ENCODE measurements at places on chromosomes 16 and 17.

DNA sequence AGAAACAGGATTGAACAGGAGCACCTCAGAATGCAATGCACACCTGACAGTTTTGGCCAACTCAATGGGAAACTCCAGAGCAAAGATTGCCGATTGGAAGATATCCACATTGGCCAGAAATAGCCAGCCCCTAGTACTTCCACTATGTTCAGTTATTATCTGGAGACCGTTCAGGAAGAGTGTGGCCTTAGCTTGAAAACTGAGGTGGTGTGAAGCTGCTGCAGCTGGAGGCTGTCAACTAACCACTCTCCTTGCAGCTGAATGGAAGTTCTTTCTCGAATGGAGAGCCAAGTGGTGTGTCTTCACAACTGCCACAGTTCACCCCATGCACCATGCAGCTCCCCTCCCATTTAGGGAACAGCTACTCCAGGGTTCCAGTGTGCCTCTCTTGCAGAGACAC is 61.9 kb upstream of the DHX40 start:
- DNase-seq = no peak

DNA sequence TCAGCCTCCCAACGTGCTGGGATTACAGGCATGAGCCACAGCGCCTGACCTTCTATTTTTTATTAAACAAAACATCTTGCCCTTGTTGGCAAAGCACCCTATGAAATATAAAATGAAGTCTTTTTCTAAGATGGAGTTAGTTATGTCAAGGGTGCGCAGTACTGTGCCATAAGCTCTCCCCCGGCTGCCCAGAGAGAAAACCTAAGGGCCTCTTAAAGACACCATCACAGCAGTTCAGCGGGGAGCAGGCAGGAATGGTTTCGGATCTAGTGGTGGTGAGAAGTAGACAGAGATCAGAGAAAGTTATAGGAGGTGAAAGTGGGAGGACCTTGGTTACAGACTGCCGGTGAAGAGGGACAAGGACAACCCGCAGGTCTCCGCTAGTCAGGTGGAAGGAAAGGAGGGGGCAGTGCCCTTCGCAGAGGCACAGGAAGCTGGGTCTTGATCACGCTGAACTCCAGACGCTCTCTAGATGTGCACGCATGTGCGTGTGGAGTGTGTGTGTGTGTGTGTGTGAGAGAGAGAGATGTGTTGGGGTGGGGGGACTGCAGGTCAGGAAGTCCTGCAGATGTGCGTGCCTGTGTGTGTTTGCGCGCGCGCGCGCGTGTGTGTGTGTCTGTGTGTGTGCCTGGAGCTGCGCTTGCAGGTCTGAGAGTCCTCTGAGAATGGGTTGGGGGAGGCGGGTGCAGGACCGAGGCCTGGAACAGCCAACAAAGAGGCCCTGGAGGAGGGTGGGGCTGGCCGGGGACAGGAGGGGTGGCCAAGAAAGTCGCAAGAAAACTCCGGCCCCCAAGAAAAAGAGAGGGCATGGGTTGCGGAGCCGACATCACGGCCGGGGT is 748 bp upstream of the CMTM3 start:
- DNase-seq = no peak

DNA sequence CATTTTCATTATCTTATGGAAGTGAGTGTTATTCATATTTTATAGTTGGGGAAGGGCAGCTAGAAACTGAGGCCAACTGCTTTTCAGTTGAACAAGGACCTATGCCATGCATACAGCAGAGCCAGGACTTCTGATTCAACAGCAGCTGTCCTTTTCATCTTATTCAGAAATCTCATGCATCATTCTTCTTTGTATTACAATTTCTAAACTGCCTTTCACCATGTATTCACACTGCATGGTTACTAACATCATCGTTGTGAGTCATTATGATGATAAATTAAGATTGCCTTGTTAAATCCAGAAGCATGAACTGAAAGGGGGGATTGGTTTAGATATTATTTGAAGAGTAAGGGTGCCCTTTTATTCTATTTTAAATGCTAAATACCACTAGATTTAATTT is 1470.1 kb upstream of the GOT2 start:
- DNase-seq = no peak

DNA sequence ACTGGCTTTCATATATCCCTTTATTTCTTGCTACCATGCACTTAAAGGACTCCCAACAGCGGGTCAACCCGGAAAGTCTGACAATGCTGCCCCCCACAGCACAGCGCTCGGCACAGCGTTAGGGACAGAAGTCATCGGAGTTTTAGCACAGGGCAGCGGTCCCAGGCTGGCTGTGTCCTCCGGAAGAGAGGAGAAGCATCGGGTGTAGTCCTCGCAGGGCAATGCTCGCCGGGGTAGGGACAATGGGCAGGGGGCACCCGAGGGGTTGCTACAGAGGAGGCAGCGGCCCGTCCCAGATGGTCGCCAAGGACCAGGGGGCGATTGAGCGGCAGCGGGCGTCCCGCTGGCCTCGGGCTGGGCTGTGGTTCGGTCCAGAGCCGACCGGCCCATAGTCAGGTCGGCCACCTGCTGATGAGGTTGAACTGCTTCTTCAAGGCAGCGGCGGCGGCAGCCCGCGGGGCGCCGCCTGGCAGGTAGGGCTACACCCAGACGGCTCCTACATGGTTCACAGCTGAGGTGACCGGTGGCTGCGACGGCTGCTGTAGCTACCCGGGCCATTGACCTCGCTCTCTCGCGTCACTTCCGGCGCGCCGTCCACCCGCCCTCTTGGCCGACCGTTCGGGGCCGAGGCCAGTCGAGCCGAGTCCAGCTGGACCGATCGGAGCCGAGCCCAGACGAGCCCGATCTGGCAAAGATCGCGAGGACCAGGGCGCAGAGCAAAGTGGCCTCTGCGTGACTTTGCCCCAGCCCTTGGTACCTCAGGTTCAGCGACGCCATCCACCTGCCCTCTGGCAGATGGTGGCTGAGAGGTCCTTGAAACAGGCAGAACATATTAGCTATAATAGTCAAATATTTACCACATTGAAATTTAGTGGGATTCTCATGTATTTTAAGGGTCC is 4.7 kb upstream of the LCMT1 start:
- DNase-seq = peak; percentile 95

GRCh38 chr16:22348291-22348690 is 26.1 kb downstream of the CDR2 start:
- no peak for DNase-seq

DNA sequence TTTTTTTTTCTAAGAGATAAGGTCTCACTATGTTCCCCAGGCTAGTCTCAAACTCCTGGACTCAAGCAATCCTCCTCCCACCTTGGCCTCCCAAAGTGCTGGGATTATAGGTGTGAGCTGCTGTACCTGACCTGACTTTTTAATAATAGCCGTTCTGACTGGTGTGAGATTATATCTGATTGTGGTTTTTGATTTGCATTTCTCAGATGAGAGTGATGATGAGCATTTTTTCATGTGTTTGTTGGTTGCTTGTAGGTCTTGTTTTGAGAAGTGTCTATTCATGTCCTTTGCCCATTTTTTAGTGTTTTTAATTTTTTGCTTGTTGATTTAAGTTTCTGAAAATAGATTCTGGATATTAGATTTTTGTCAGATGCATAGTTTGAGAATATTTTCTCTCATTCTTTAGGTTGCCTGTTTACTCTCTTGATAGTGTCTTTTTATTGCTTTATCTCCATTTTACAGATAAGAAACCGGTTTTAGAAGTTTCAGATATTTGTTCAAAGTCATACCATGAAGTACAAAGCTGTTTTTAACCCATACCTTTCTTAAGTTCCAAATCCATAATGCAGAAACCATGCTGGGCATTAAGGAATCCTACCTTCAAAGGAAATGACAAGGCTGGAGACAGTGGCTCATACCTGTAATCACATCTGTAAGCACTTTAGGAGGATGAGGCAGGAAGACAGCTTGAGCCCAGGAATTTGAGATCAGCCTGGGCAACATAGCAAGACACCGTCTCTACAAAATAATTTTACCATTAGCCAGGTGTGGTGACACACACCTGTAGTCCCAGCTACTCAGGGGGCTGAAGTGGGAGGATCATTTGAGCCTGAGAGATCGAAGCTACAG is 168.4 kb upstream of the TBX2 start:
- DNase-seq = no peak

DNA sequence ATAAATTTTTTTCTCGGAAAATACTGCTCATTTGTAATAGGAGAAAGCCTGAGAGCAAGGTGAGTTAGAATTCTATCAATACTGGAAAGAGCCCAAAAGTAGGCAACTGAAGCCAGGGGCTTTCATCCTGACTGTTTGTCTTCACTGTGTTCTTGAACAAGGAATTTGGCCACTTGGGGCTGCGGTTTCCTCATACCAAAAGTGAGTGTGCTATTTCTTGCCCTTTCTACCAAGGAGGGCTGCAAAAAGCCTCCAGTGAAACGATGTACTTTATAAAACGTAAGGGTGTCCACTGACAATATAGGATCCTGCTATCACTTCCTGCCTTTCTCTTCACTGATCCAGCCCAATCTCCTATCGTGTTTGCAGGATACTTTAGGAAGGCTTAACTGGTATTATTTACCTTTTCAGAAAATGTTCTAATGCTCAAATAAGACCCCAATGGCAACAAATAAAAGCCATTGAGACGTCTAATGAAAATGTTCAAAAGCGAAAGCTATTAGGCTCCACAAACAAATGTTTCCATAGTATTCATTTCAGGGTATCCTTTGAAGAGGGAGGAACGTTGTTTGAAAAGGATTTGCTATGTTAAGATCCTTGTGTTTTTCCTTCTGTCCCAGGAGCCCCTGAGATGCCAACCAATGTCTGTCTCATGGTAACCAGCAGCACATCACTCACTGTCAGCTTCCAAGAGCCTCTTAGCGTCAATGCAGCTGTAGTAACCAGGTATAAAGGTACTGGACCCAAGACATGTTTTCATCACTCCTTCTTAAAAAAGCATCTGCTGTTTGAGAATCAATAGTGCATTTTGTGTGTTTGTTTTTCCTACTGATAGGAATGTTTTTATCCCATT is 219.3 kb upstream of the NOG start:
- DNase-seq = no peak

GRCh38 chr16:19749571-19750080 is 31.6 kb downstream of the IQCK start:
- no peak for DNase-seq

DNA sequence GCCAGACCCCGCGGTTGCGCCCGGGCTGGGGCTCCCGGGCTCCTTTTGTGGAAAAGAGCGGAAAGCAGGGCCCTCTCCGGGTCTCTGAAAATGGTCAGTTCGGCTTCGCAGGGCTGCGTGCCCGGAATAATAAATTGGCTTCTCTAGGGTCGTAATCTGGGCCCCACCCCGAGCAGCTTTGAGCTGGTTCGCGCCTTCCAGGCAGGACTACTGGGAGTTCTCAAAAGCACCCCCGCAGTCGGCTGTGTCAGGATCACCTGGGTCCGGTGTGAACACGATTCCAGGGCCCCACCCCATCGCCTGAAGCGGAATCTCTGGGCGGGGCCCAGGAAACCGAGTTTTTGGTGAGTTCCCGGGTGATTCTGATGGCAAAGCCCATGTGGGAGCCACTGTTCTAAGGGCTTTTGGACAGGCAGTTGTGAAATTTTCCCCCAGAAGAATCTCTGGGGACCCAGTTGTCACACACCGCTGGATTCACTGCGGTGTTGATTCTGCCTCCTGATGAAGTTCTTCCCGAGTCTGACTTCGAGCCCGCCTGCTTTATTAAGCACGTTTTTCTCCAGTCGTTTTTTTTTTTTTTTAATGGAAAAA is 77.0 kb downstream of the MRC2 start:
- no peak for DNase-seq

DNA sequence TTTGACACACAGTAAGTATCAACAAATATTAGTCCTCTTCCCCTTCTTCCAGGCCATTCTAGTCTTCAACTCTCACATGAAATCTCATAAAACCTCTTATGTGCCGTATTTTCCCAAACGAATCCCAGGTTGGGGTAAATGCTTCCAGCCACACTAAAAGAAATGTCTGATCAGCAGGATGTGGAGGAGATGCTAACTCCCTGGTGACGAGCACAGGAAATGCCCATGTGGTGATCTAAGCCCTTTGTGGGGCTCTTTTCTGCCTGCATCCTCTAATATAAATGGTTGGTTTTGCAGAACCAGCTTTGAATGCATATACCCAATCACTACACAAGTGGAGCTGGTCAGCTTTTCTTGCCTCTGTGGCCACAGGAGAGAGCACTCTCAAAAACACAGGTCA is 498.2 kb upstream of the ERCC4 start:
- DNase-seq = no peak

- no peak for DNase-seq
These were observed 164.7 kb downstream of the ZNF18 start for GRCh38 chr17:11832401-11833137.

- peak; percentile 97 for DNase-seq
These were observed 10.2 kb downstream of the FLII start for GRCh38 chr17:18248300-18248731.

DNA sequence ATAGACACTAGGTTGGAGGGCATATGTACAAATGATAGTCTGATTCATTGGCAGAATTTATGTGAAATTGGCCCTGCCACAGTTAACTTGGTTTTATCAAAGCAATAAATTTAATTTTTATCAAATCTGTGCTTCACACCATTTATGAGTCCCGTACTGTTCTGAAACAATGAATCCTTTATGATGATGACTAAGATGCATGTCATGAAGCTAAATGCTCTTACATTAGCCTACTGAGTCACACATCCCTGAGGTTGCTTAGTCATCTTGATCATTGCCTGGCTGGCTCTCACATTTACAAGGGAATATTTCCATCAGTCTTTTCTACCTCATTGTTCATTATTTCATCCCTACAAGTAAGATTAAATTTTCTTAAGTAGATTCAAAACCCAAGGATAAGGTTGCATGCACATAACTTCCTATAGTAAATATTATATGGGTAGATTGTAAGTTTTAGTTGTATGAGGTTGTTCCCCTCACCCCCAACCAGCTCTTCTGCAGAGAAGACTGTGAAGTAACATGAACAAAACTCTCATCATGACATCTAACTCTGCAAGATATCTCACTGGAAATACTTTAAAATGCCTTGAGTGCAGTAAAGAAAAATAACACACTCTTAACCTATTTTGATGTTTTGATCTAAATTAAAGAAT is 170.7 kb downstream of the CYB561 start:
- no peak for DNase-seq

- DNase-seq = no peak
These were observed 22.4 kb downstream of the SLC35G3 start for GRCh38 chr17:35171834-35172233.

- no peak for DNase-seq
These were observed 5.2 kb downstream of the USP7 start for GRCh38 chr16:8958344-8959167.

DNA sequence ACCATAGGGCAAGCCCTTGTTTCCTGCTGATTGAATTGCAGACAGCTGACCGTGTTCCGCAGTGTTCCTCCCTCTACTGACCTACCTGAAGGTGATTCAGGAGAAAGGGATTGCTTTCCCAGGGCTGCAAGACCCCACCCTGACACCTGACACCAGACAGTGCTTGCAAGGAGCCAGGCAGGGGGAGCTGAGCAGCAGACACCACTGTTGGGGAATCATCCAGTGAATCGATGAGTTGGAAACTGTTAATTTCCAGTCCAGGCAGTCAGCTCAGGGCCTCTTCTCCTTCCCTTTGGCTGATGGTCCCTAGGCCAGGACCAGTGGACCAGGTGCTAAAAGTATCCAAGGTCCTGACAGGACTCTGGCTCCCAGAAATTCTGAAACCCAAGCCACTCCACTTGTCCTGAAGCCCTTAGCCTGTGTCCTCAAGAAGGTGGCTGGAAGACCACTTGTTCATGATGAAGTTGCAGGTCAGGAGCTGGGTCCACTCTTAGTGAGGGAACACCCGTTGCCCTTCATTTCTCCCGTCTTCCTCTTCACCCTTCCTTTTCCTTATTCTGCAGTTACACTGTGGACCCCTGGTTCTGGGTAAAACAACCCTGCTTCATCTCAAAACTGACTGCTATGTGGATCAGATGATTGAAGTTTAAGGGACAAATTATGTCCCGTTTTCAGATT is 9.5 kb upstream of the UNK start:
- peak; percentile 33 for DNase-seq

- DNase-seq = peak; percentile 75
These were observed 122.3 kb downstream of the SSH2 start for GRCh38 chr17:29807520-29808361.
